ENCODE measurements at places on chromosomes 6 and 20.

DNA sequence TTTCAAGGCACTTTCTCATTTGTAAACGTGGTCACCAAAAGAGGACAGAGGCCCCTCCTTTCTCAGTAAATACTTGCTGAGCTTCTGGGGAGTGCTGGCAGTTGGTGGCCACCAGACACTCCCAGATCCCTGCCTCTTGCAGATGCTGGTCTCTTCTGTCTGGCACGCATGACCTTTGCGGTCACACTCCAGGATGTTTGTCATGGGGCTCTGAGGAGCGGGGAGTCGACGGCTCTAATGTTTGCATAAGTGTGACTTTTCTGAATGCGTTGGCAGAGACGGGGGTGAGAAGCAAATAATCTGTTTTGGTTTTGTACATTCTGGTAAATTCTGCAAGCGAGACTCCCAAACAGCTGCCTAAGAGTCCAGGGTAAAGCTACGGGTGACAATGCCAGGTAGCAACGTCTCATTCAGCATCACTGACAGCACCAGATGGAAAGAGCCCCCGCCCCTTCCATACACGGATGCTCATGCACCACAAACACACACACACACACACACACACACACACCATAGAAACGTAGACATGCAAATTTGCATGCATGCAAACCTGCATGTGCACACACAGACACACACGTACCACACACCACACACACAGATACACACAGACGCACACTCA lies 101.1 kb downstream of the YTHDF1 start:
- no peak for DNase-seq

DNA sequence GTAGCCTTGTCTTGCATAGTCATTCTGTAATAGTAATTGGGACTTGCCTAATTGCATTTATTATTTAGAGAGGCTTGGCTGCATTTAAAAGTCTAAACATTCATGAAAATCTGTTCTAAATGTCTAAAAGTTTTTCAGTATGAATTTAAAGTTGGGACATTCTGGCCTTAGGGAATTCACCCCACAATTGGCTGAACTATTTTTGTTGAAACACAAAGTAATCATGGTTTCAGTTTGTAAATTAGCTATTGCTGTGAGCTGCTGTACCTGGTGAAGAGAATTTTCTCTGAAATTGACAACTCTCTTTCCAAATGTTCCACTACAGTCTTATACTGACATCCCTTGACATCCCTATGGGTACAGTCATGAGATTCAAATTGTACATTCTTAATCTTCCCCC lies 253.0 kb downstream of the FARS2 start:
- DNase-seq: no peak

GRCh38 chr6:137698636-137699030 lies 168.4 kb upstream of the TNFAIP3 start:
- no peak for DNase-seq

DNA sequence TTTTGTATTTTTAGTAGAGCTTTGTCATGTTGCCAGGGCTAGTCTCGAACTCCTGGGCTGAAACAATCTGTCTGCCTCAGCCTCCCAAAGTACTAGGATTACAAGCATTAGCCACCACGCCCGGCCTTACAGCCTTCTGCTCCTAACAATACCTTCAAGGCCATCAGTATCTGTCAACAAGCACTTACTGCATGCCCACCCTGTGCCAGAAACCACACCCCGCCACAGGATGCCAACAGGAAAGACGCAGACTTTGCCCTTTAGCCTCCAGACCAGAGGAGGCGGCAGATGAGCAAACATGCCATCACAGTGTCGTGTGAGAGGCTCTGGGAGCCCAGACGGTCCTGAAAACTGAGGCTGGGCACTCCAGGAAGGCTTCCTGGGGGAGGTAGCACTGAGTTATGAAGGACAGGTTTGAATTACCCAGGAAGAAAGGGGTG lies 34.7 kb upstream of the TGM3 start:
- DNase-seq: no peak

DNA sequence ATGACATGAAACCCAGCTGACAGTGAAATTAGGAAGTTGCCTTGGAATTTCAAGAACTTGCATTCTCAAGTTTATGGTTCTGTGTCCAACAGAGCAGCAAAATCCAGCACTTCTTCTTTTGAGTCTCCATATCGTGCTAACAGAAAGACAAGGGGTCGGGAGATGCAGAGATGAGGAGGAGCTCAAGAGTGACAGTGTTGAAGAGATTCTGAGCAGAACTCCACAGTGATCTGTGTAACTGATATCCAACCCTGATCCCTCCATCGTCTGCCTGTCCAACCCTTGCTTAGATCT lies 21.2 kb upstream of the BTN1A1 start:
- no peak for DNase-seq

DNA sequence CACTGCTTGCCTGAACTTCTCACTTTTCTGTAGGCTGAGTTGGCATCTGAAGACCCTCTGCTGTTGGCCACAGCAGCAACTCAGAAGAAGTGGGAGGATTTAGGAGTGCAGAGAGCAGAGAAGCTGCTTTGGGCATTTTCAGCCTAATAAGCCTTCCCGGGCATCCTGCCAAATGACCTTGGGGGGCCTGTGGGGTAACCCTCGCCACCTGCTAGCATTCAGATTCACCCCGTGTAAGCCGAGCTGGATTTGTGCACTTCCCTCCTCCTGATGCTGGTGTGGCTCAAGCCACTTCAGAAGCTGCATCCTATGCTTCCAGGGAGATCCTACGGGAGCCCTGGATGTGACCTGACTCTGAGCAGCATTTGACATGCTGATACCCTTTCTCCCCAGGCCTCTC lies 114.8 kb downstream of the LRFN2 start:
- no peak for DNase-seq

DNA sequence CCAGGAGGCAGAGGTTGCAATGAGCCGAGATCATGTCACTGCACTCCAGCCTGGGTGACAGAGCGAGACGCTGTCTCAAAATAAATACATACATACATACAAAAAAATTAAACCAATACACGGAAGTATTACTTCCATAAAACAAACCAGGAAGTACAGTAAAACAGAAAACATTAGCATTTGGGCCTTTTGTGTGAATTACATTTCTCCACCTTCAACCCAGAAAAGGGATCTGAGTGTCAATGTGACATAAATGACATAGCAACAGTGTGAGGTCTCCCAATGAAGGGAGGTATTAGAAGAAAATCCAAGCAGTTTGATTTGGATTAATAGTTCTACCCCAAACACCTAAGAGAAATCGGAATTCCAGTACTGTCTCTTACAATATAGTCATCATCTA lies 10.1 kb downstream of the CSNK2A1 start:
- DNase-seq: no peak

- DNase-seq: no peak
These were observed 237.2 kb downstream of the FARS2 start for GRCh38 chr6:5498579-5498899.

DNA sequence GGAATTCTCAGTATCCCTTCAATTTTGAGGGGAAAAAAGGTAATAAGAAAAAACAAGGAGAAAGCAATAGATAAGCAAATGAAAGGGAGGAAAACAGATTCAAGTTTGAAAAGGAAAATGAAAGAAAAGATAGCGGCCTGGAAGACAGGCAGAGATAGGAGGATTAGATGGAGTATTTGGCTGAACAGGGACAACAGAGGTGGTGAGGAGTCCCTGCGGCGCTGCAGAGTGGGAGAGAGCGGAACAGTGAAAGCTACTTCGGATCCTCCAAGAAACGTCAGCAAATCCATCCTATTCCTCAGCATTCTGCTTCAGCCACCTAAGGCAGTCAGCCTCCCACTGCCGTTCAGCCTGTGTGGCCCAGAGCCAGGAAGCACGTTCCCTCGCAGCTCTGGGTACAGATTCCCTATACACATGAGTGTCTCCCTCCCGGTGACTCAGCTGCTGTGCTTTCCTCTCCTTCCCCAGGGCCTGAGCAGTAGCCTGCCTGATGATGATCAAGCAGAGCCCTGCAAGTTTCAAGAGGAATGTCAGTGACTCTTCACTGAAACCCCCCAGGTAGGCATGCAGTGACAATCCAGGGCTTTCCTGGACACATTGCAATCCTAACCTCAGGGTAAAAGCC lies 43.4 kb upstream of the CDYL start:
- no peak for DNase-seq

- no peak for DNase-seq
These were observed 190.8 kb downstream of the BMP7 start for GRCh38 chr20:57075603-57076002.

GRCh38 chr20:24674921-24675605 lies 205.6 kb downstream of the SYNDIG1 start:
- DNase-seq: no peak

DNA sequence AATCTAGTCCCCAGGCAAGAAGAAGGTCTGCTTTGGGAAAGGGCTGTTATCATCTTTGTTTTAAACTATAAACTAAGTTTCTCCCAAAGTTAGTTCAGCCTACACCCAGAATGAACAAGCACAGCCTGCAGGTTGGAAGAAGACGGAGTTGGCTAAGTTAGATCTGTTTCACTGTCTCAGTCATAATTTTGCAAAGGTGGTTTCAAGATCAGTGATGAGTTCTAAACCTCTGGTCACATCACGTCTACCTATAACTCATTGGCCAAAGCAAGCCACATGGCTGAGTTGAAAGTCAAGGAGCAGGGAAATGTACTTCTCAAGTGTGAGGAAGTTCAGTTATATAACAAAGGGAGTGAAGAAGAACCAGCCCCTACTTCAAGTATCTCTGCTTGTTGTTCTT lies 50.5 kb upstream of the ECI2 start:
- no peak for DNase-seq

GRCh38 chr6:130365166-130366106 lies at the start of gene TMEM200A:
Gene TMEM200A (plus strand): TSS chr6:130366017. CDS start chr6:130440423, 74,406 bp downstream.
- no peak for DNase-seq

GRCh38 chr6:109991201-109992101 lies 13.3 kb downstream of the GPR6 start:
- DNase-seq: no peak

DNA sequence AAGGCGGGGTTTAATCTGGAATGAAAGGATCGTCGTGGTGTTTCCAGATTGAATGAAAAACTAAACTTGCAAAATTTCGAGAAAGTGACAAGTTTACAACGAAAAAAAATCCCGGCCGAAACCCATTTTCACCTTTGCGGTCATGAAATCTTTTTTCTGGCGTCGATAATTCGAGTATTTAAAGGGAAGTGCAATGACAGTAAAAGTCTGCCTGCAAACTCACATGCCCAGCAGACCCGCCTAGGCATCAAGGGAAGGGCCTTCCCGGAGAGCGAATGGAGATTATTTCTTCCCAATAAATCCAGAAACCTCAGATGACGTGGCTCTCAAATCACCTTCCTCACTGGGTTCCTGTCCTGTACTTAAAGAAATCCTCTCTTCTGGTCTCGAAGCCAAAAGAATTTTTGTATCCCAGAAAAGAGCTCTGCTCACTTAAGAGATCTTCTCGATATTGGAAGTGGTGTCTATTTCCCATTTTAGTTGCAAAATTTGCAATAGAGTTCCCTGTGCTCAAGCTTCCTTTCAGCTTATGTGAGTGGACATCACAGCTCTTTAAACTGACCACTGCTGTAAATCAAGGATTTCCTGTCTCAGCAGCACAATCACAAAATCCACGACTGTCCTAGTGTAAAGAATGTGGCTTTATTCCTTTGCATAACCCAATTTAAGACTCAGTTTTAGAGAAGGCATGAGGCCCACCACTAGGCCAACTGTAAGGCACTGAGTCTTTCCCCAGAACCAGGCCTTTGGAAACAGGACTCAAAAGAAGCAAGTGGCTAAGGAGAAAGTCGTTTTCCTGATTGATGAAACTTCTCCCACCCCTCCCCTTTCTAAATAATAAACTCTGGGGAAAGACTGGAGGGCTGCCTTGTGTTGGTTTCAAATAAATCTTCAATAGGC lies 3.9 kb downstream of the OLIG3 start:
- DNase-seq: peak; percentile 60

- no peak for DNase-seq
These were observed 140.9 kb downstream of the SLC22A3 start for GRCh38 chr6:160489091-160489490.

DNA sequence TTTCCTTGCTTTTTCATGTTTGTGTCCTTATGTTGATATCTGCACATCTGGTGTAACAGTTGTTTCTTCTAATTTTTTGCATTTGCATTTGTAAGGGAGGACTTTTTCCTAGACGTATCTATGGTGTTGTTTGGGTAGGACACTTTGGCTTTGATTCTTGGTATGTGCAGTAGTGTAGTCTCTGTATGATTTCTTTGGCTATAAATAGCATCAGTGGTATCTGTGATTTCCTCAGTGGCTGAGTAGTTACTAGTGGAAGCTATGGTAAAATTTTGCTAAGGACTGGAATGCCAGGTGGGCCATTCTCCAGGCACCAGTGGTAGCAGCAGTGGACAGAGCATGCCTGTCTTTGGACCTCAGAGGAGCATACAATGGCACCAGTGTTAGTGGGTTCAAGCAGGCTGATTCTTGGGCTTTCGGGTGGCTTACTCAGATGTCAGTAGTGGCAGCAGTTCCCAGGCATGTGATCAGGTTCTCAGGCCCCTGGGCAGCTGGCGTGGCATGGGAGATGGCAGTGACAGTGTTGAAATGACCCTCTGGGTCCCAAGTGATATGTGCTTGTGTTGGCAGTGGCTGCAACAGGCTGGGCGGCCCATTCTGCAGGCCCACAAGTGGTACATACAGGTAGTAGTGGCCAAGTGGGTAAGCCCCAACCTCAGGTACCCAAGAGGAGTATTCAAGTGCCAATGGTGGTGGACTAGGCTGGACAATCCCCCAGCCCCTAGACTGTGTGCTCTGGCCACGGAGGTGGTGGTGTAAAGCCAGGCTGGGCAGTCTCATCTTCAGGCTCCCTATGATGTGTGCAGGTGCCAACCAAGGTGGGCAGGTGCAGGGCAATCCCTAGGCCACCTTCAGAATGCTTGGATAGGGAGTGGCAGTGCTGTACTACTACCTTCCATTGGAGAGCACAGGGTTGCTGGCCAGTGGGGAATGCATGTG lies 54.5 kb downstream of the PLCG1 start:
- no peak for DNase-seq

GRCh38 chr6:16136621-16137450 lies 8.0 kb downstream of the MYLIP start:
- DNase-seq: no peak

- DNase-seq: no peak
These were observed 1019.3 kb upstream of the ADGRB3 start for GRCh38 chr6:67615796-67616195.

GRCh38 chr20:62709537-62709905 lies 885 bp downstream of the NTSR1 start:
- no peak for DNase-seq

- no peak for DNase-seq
These were observed 286.6 kb upstream of the JAG1 start for GRCh38 chr20:10960416-10960815.

DNA sequence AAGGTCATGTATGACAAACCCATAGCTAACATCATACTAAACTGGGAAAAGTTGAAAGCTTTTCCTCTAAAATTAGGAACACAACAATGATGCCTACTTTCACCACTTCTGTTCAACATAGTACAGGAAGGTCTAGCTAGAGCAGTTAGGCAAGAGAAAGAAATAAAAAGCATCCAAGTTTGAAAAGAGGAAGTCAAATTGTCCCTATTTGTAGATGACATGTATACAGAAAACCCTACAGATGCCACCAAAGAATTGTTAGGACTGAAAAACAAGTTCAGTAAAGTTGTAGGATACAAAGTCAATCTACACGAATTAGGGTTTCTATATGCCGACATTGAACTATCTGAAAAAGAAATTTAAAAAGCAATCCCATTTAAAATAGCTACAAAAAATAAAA lies 89.4 kb upstream of the GLP1R start:
- no peak for DNase-seq
